Putamen (tissue), 1 donor: ENCODE measurements at places on chromosomes 3 and 15.
A peak's percentile ranks its signal among the peaks of the same experiment; 100 is the strongest.

DNA sequence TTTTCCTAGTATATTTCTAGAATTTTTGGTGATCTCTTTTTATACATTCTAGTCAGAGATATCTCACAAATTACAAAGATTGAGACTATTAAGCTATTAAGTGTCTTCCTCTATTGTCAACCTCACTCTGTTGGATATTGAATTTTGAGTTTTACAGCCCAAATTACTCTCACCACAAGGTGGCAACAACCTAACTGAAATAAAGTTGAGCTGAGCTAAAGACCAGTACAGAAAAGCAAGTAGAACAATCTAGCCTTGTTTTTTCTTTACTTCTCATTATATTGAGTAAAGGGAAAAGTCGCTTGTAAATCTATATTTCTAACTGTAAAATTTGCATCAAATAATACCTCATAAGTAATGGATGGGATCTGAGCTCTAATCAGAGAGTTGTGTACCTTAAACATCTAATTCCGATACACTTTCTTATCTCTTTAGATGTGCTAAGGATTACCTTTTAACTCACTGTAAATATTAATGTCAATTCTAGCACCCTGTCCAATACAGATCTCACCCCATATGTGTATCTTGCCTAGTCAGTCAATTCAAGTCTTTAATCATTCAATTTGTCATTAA lies 13.6 kb upstream of the COMMD2 start:
- DNase-seq, result peak; percentile 79

DNA sequence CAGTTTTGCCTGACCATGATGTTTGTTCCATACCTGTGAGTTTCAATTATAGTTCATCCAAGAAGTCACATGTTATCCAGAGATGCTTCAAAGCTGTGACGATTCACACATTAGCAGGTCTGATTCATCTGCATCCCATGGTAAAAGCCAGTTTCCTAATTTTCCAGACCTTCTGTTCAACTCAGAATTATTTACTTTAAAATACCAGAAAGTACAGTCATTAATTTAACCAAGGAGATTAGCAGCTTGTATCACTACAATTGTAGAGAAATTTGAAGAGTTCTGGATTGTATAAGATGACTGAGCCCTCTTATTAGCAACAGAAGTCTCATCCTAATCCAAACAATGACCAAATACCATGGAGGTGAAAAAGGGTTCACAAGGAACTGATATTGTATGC lies 76.1 kb upstream of the THBS1 start:
- no peak for DNase-seq

DNA sequence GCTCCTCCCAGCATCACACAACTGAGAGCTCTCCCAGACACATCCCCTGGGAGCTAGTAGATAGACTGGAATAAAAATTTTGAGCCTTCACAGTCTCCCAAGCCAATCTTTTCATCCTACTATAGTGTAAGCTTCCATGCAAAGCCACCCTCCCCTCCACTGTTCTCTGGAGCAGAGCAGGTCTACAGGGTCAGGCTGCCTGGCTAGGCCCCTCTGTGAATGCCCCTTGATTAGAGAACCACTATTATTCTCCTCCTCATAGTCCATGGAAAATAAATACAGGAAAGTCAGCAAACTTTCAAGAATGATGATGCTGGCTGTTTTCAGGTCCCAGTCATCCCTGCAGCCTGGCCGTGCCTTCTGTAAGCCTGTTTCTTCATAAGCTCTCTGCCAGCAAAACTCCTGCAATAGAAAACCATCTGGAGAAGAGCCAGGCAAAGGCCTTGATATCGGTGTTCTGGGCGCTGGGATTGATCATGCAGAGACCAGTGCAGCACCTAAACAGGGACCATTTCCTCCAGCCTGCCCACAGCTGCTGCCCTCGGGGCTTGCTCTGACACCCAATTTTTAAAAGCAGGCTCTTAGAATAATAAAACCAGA lies 51.7 kb downstream of the CRYGS start:
- DNase-seq, result no peak

DNA sequence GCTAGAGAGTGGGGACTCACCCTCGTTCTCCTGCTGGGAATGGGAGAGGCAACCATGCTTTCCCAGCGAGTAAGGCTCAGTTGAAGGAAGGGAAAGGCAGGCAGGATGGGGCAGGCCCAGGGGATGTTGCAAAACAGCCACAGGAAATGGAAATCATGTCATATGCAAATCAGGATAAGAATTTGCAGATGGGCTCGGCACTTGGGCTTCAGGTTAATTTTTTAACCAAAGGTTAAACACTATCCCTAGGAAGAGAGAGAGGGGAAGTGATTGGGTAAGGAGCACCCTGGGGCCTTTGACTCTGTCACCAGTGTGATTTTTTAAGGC lies 14.6 kb upstream of the PLA2G4E start:
- no peak for DNase-seq

DNA sequence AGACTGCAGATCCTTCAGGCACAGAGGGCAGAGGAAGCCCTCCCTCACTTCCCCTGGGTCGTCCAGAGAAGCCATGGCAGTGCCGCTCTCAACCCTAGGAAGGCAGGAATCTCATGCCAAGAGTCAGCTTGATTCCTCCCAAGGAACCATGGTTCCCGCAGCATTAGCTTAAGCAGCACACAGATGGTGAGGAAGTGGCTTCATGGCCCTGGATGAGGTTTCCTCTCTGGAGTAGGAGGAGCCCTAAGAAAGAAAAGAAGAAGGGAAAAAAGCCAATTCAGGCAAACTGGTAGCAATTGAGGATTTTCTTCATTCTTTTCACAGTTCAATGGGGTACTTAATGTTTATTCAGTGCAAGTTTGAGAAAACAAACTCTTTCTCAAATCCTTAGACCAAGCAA lies 2.9 kb downstream of the RBSN start:
- DNase-seq, result peak; percentile 7

DNA sequence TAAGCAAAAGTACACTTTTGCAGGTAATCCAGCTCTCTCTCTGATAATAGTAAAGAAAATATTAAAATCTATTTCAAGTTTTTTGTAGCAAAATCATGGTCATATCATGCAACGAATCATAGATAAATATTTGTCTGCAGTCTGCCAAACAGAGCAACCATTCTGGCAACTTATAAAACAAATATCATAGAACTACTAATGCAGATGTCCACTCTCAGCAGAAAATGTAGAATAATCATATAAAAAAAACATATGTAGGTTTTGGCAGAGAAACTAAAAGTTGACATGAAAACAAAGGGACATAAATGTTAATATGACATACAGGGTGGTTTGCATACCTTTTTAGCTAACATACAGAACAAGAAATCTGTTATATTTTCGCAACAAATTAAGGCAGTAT lies 12.2 kb downstream of the TMCC1 start:
- no peak for DNase-seq

DNA sequence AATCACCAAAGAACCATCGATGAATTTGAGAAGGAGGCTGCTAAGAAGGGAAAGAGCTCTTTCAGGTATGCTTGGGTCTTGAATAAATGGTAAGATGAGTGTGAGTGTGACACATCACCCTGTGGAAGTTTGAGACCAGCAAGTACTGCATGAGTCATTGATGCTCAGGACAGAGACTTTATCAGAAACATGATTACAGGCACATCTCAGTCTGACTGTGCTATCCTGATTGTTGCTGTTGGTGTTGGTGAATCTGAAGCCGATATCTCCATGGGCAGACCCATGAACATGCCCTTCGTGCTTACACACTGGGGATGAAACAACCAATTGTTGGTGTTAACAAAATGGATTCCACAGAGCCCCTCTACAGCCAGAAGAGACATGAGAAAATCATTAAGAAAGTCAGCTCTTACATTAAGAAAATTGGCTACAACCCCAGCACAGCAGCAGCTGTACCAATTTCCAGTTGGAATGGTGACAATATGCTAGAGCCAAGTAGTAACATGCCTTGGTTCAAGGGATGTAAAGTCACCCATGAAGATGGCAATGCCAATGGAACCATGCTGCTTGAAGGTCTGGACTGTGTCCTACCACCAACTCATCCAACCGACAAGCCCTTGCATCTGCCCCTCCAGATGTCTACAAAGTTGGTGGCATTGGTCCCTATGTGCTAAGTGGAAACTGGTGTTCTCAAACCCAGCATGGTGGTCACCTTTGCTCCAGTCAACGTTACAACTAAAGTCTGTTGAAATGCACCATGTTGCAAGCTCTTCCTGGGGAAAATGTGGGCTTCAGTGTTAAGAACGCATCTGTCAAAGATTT lies 20.5 kb downstream of the TM4SF4 start:
- DNase-seq, result no peak

DNA sequence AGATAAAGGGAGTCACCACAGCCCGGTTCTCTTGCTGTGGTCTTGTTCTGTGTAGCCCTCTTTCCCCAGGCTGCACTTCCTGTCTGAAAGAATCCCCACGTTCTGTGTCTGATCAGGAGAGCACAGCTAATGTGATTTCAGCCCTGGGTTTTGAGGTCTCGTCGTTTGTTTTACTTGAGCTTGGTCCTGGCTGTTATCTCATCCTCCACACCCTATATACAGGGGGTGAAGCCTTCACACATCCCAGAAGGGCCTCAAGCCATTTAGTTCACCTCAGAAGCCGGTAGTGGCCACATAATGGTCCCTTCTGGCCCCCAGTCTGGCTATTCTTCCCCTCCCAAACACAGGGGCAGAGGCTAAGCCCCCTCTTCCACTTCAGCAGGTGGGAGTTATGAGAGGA lies 115.6 kb downstream of the PDE8A start:
- no peak for DNase-seq

DNA sequence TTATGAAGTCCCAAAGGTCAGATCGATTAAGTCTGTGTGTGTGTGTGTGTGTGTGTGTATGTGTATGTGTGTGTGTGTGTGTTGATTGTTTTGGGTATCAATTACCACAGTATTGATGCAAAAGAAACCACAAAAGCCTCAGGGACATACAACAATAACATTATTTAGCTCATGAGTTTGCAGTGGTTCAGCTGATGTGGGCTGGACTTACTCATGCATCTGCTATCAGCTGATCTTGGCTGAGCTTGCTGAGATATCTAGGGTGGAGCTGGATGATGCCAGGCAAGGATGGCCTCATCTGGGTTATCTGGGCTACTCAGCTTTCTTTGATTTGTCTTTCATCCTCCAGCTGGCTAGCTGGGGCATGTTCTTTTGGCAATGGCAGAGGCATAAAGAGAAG lies 82.4 kb upstream of the PRR23C start:
- DNase-seq, result no peak

DNA sequence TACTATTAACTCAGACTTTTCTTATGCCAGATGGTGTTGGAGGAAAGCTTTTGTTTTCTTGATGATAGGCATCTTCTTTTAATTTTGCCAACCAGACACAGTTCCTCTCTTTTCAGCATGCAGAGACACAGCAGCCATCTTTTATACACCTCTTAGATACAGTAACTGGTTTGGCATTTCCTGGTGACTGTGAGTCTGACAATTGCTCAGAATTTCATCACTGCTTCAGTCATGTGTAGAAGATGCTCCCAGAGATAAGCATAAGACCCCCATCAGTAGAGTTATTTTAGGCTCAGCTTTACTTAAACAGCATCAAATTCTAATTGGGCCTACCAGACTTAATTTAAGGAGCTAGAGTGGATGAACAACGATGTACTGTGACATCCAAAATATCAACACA lies 779.0 kb downstream of the SQOR start:
- DNase-seq, result no peak

GRCh38 chr3:156808025-156808424 lies 18.1 kb upstream of the LEKR1 start:
- no peak for DNase-seq

DNA sequence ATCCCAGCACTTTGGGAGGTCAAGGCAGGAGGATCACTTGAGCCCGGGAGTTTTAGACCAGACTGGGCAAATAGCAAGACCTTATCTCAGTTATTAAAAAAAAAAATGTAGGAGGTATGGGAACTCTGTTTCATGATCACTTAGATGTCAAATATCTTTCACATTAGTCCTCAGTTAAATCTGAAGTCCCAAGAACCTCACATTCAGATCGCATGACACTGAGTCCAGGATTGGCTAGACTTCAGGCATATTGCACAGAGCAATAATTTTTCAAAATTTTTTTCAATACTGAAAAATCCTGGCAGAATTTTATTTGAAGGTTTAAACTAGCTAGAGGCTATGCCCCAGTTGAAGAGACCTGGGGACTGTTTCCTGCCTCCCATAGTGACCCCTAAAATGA lies 56.3 kb upstream of the ZNF148 start:
- no peak for DNase-seq

DNA sequence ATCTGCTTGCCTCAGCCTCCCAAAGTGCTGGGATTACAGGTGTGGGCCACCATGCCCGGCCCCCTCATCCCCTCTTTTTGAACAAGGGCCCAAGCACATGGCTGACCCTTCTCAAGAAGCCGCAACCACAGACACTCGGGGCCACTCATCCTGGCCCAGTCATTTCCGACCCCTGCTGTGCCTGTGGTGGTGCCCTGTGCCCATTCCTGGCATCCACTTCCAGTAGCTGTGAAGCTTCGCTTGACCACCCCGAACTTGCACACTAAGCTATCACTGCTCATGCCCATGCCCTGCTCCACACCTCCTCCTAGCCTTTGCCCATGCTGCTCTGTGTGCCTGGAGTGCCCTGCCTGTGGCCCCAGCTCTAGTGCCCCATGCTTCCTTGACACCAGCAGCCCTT lies 8.3 kb downstream of the TMEM44 start:
- DNase-seq, result no peak

- DNase-seq, result no peak
Measured at GRCh38 chr15:79009379-79009778, 64.5 kb upstream of the CTSH start.

DNA sequence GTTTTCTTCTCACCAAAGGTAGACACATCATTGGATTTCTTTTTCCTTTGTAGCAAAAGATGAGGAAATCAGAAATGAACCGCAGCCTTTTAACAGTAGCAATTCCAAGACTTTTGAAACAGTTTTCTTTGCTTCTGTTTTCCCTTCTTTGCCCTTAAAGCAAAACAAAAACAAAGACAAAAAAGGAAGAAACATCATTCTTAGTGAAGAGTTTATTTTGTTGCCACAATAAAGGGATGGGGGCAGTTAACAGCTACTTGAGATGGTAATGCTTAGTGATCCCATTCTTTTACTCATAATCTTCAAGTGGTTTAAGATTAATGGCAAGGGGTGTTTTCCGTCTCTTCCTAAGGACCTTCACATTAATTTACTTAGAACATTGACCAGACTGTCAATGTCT lies 218.8 kb downstream of the MEIS2 start:
- no peak for DNase-seq

- no peak for DNase-seq
Measured at GRCh38 chr15:92614791-92615785, 40.5 kb downstream of the FAM174B start.

- DNase-seq, result no peak
Measured at GRCh38 chr3:167918686-167919085, 177.0 kb downstream of the GOLIM4 start.

GRCh38 chr3:66738625-66739365 lies 238.0 kb upstream of the LRIG1 start:
- no peak for DNase-seq

- DNase-seq, result no peak
Measured at GRCh38 chr3:155233213-155233612, 60.3 kb downstream of the STRIT1 start.
